Hematopoietic multipotent progenitor cell (in vitro differentiated cells): ENCODE measurements at places on chromosomes 2 and 18.
A peak's percentile ranks its signal among the peaks of the same experiment; 100 is the strongest.

DNA sequence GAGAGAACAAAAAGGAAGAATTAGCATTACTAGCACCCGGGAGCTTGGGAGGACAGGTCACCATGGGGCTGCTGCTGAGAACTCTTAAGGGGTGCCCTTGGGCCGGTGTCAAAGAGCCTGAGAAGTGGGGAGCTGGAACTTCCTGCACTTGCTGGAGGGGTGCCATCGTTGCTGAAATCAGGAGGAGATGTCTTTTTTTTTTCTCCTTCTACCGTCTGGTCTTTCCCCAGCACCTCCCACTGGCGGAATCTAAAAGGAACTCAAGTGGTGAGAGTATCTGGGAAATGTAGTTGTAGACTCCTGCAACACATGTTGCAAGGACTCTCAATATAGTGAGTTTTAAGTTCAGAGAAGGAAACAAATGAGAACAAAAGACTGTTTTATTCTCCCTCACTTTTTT lies 6.1 kb upstream of the AMMECR1L start:
- DNase-seq, result no peak

- DNase-seq, result no peak
These were observed 52.6 kb upstream of the RAB27B start for GRCh38 chr18:54775686-54776085.

GRCh38 chr18:8260827-8261226 lies 348.4 kb upstream of the RAB12 start:
- no peak for DNase-seq

- no peak for DNase-seq
These were observed 425.4 kb downstream of the NYAP2 start for GRCh38 chr2:225824748-225825449.

GRCh38 chr2:2546046-2546445 lies 215.0 kb upstream of the MYT1L start:
- no peak for DNase-seq

DNA sequence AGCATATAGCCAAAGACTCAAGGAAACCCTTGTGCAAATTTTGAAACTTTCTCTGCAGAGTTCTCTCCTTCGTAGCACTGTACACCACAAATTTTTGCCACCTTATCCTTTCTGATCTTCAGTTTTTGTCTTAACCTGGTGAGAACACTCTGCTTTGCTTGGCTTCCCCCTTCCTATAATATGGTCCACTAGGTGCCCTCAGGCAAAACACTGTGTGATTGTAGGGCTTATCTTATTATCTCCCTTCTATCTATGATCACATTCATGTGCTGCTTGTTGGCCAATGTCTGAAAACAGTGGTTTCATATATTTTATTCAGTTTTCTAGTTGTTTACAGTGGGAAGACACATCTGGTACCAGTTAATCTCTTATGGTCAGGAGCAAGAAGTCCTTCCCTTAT lies 111.1 kb downstream of the MTX2 start:
- DNase-seq, result no peak

DNA sequence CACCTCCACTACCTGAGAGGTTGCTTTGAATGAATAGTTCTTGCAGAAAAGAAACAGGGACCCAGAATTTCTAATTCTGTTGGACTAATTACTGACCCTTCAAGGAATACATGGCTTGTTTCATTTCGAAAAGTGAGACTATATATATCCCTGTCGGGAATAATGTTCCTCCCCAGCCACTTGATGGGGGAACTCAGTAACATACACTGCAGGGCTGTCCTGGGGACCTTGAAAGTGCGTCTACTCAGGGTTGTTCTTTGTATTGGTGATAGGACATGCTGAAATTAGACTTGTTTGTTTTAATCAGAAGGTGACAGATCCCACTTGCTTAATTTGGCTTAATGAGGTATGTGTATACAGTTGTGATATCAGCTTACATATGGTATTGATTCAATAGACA lies 25.5 kb downstream of the MGAT5 start:
- DNase-seq, result no peak

DNA sequence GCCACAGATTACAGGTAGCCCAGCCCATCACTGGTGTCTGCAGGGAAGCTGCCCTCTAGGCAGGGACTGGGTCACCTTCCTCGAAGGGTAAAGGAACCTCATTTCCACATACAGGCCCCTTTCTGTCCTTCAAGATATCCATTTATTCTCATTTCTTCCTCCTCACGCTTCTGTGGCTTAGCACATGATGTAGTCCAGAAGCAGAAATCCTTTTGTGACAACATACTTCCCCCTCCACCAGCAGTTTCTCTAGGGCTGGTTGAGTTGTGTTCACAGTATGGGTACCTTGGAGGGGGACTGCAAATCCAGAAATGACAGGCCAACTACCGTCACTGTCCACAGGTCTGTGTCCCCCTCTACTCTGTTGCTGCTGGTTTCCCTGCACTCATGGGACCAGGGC lies 364.9 kb downstream of the ANAPC1 start:
- peak; percentile 13 for DNase-seq

GRCh38 chr2:146997488-146997887 lies 847.3 kb upstream of the ACVR2A start:
- no peak for DNase-seq

DNA sequence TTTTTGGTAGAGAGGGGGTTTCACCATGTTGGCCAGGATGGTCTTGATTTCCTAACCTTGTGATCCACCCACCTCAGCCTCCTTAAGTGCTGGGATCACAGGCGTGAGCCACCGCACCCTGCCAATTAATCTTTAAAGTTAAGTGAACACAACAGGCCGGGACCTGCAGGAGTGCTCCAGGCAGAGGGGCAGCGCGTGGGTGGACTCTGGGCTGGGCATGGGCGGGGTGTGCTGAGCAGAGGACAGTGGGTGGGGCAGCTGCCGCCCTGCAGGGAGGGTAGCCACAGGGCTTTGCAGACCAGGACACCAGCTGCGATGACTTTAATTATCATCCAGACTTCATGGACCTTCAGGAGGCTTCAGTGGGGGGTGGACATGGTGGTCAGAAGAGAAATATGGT lies 8.8 kb upstream of the GPR148 start:
- DNase-seq, result no peak

GRCh38 chr2:226467633-226468032 lies 332.0 kb downstream of the IRS1 start:
- DNase-seq, result no peak

DNA sequence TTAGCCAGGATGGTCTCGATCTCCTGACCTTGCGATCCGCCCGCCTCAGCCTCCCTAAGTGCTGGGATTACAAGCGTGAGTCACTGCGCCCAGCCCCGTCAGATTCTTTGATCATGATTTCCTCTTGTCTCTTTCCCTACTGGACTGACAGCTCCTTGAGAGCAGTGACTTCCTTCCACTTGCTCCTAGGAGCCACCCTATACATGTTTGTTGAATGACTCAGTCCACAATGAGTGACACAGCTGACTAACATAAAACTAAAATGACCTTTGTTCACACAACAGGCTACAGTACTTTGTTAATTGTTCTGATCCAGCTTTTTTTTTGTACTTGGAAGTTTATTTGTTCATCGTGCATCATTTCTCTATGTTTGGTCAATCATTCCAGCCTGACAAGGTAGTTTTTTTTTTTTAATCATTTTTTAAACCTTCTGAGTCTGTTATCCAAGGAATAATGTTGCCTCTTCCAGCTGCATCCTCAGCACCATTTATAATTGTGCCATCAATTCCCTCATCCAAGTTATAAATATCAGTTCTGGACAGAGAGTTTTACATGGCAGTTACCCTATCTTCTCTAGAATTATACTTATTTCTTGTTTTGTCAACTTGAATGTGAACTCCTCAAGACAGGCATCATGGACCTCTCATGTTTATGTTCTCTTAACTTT lies 42.9 kb upstream of the TUBA3E start:
- DNase-seq, result no peak
